Activated naive CD4-positive, alpha-beta T cell treated with anti-CD3 and anti-CD28 coated beads for 36 hours (primary cell): ENCODE measurements at places on chromosomes 6 and 20. TPM values are rescaled to one million over a fixed set of nuclear protein-coding genes. Genes with fewer than 3 reads are reported as not detected.

The GPR63 gene
- total RNA-seq, result 0.81 TPM

DNA sequence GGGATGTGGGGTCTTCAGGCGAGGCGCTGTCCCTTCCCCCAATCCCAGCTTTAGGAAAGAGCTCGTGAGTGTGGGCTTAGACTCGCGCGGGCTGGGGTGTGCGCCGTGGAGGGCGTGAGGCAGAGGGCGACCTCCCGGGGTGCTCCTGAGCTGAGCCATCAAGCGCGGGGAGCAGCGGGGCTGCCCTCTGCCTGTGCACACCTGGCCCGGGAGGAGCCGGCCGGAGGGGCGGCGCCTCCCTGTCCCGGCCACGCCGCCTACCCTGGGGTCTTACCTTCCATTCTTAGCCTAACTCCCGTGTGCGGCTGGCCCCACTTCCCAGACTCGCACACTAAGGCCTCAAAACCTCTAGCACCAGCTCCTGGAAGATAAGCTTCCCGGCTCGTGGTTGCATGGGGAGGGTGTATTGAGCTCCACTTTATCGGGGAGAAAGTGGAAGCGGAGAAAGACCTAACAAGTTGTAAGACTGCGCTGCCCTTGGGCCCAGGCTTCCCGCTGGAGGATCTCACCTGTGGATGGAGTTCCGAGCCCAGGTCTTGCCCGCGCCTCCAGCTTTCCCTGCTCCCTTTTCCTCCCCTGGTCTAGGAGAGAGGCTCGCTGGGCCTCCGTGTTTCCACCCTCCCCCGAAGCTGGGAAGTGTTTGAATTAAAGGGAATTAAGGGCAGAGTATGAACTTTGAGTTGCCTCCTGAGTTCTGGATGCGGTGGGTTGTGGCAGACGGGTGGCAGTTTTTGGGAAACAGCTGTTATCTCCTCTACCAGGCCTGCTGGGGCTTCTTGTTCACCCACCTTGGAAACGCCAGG lies 1.2 kb downstream of the DNMT3B start:
- peak; percentile 16 for DNase-seq

GRCh38 chr6:107728564-107728897 lies 95.6 kb downstream of the SCML4 start:
- no peak for DNase-seq

- DNase-seq, result no peak
Measured at GRCh38 chr6:11744753-11745152, 33.9 kb downstream of the ADTRP start.

- DNase-seq, result no peak
Measured at GRCh38 chr6:2630891-2631571, 119.7 kb downstream of the MYLK4 start.

DNA sequence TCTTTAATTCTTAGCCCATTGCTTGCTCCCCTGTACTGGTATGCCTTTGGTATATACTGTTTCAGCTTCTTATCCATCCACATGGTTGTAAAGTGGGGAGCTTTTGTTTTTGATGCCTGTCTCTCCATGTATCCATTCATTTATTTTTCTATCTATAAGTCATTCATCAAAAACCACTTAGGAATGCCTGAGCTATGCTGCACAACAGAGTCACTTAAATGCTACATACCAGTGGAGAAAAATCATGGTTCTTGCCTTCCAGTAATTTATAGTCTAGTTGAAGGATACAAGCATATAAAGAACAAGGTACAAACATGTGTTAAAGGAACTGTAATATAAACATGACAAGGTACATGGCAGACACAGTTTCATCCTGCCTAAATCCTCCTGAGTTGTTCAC lies 347.3 kb downstream of the NRN1 start:
- DNase-seq, result no peak

DNA sequence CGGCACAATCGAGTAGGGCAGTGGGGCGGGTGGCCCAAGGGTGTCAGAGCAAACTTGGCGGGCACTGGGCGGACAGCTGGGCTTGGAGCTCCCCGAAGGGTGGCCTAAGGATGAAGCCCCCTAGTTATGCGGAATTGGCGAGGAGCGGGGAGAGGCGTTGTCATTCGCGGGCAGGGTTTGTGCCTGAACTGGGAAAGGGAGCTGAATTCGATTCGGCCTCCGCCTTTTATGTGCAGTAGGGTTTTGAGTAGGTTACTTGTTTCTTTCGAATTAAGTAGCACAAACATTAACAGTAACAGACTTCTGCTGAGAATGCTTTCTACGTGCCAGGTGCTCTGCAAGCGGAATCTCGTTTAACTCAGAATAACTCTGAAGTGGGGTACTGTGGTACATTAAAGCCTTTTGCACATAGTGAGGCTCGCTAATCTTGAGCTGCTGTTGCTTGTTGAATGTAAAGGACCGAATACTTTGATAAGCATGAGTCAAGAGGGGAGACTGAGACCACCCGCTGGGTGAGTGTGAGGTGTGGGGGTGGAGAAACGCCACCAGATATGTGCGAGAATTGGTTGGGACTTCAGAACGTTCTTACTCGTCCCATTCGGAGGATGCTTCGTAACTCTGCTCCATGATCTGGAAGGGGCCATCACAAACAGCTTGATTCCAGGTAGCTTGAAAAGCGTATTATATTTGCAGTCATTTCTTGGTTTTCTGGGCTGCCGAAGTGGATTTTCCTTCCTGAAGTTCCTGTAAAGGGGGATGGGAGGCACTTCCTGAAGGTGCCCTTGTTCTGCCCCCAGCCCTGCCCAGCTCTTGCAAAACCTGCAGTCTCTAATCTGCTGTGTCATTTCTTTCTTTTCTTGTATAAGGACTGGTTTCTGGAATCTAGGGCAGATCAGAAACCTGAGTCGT lies 833 bp downstream of the RAB5IF start:
- DNase-seq, result peak; percentile 32

The LPA gene
- total RNA-seq, result not detected

DNA sequence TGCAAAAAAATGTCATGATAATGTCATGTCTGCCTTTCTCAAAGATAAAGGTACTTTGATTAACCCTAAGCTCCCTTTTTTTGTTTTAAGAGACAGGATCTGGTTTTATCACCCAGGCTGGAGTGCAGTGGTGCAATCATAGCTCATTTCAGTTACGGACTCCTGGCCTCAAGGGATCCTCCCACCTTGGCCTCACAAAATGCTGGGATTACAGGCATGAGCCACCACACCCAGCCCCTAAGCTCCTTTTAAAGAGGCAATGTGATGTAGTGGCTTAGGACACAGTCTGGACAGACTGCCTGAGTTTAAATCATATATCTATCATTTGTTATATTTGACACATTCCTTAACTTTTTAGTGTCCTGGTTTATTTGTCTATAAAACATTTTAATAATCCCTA lies 77.0 kb downstream of the FLRT3 start:
- no peak for DNase-seq

The RIPPLY2 gene
- not detected for total RNA-seq

The PXMP4 gene
- total RNA-seq, result 10.3 TPM

DNA sequence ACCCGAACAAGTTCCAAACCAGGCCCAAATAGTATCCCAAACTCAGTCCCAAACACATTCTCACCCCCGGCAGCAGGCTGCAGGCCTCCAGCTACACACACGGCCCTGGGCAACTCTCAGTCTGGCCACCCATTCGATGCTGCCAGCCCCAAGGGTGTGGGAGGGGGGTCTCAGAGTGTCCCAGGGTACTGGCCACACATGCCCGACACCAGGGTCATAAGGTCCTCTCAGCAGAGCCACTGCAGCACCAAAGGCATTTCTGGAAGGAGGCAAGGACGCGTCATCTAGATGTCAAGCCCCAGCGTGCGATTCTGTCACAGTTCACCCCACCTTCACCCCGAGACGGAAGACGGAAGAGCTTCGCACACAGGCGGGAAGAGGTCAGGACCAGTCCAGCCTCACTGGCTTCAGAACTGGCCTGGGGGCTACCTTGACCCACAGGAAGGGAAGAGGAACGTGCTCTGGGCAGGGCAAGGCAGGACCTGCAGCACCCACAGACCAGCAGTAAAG lies 9.5 kb downstream of the MYL9 start:
- no peak for DNase-seq

- DNase-seq, result no peak
Measured at GRCh38 chr6:16450285-16450684, 211.9 kb downstream of the GMPR start.

The GJA10 gene
- total RNA-seq, result not detected

GRCh38 chr6:27138837-27139755 lies 108.4 kb upstream of the PRSS16 start:
- peak; percentile 86 for DNase-seq

GRCh38 chr6:163414117-163414945 lies at the start of gene QKI:
Gene QKI (plus strand): TSS chr6:163414718. CDS start chr6:163415194, 476 bp downstream.
- peak; percentile 75 for DNase-seq

DNA sequence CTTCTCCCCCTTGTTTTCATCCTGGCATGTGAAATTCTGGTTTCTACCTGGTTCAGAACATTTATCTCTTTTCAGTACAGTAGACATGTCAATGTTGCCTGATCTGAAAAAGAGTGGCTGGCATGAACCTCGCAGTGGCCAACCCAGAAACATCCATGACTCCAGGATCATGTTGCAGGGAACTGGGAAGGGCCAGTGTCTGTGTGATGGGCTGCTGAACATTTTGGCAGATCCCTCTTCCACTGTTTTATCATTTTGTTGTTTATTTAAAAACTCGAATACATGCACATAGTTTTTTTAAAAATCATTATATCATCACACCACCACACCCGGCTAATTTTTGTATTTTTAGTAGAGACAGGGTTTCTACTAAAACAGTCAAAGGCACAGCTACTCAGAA lies 19.0 kb downstream of the WFDC3 start:
- no peak for DNase-seq

The HSPA12B gene
- not detected for total RNA-seq

GRCh38 chr6:137738931-137739504 lies 128.0 kb upstream of the TNFAIP3 start:
- no peak for DNase-seq

The PTCRA gene
- not detected for total RNA-seq

The NEDD9 gene
- 17.5 TPM for total RNA-seq

- no peak for DNase-seq
Measured at GRCh38 chr6:135990439-135990838, 138.9 kb downstream of the PDE7B start.

DNA sequence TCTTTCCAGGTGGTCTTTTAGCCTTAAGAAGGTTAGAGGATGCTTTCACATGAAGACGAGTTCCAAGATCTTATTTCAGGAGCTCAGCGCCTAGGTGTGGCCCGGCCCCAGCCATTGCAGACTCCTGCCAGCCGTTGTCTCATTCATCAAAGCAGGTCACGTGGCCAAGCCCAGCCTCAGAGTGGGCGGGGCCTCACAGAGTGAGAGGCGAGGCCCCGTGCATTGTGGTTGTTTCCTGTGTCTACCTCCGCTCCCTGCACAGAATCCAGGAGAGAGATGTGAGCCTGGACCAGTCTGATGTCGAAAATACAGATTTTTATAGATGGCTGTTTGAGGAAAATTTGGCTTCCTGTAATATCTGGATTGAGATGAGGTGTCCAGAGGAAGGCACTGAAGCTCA lies 49.2 kb upstream of the CST5 start:
- DNase-seq, result peak; percentile 58

The DDX39B gene
- total RNA-seq, result 624 TPM

GRCh38 chr6:8982668-8983067 lies 547.3 kb upstream of the SLC35B3 start:
- no peak for DNase-seq

GRCh38 chr20:19934792-19935491 lies 82.2 kb upstream of the NAA20 start:
- DNase-seq, result peak; percentile 10

GRCh38 chr6:110664933-110665332 lies 150.3 kb downstream of the CDK19 start:
- no peak for DNase-seq

- DNase-seq, result no peak
Measured at GRCh38 chr6:81214414-81215091, 537.9 kb downstream of the TENT5A start.

- DNase-seq, result no peak
Measured at GRCh38 chr6:108417027-108417426, 122.2 kb downstream of the AFG1L start.

- peak; percentile 17 for DNase-seq
Measured at GRCh38 chr6:150632785-150633485, 33.2 kb downstream of the PLEKHG1 start.

DNA sequence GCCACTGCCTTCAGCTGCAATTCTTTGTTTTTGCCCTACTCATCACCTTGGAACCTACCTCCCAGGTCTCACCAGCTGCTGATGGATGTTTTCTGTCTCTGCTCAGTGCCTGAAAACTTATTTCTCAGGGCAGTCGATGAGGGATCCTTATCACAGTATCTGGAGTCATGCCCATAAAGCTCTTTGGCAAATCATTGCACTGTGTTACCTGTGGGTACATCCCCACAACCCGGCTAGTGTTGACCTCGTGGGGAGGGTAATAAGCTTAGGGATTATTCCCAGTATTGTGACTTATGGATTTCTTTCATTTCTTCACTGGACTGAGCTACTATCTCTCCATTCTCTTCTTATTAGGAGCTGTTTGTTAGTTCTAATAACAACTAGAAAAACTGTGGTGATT lies 91.7 kb downstream of the ELOVL5 start:
- DNase-seq, result no peak

The TBXT gene
- not detected for total RNA-seq

DNA sequence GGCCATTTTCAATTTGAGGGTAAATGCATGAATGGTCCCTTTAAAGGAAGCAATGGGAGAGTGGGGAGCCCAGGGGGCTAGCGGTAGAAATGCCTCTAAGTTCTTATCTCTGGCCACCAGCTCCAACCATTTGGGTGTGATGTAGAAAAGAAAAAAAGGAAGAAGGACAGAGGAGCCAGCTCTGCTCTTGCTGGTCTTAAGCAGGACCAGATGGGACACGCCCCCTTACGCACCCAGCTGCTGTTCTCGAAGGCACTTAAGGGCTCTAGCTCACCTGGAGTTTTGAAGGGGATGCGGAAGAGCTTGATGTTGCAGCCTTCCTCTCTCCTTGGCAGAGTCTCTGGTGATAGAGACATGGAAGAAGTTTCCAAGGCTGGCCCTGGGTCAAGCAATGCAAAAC lies 59.5 kb upstream of the RNF144B start:
- no peak for DNase-seq

The KIF16B gene
- total RNA-seq, result 5.6 TPM

- DNase-seq, result no peak
Measured at GRCh38 chr6:56902641-56903464, 52.1 kb upstream of the BEND6 start.

The TGM3 gene
- total RNA-seq, result not detected

The SLC24A3 gene
- total RNA-seq, result not detected

The IL20RA gene
- total RNA-seq, result not detected

The CRISP1 gene
- total RNA-seq, result not detected
